Endothelial cell of umbilical vein (primary cell): ENCODE measurements at places on chromosomes 13 and 19. TPM values are rescaled to one million over a fixed set of nuclear protein-coding genes. Genes with fewer than 3 reads are reported as not detected.

GRCh38 chr13:80250213-80250810 lies 90.6 kb downstream of the SPRY2 start:
- DNase-seq: peak; percentile 36

IGSF23 gene
- 0.73 and 0.81 TPM in 2 replicates for polyA plus RNA-seq

DNA sequence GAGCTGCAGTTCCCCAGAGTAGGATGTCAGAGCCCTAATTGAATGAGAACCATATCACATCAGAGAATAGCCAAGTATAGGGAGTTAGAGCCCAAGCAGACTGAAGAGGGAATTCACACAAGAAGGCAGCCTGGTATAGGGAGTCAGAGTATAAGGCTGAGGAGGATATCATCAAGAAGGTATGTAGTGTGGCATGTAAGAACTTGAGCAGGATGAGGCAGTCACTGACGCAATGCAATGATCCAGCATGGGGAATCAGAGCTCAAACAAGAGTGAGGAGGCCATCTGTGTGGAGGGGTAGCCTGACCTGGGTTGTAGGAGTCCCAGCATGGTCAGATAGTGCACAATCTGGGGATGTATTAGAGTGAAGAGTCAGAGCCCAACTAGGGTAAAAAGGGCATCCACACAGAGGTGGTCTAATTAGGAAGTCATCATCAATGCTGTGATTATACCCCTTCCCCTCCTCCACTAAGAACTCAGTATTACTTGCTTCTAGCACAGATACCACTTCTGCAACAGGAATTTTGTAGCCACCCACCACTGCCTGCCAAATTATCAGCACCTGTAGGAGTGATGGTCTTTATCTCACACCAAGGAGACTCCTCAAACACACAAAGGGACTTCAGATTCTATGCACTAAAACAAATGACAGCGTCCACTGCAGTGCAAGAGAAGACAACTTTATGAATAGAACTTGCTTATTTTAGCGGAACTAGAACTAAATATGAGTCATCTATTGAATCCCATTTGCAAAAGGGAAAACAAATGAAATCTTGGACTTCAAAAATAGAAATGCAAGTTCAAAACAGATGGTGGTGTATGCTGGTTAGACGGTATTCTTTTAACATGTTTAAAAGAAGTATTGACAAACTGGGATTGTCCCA lies 107.2 kb downstream of the FNDC3A start:
- no peak for DNase-seq

ZNF841 gene
- polyA plus RNA-seq: 5.2 and 5.5 TPM in 2 replicates

ZNF302 gene
- 7.2 and 8.1 TPM in 2 replicates for polyA plus RNA-seq

C2CD4C gene
- 0.25 and 0.33 TPM in 2 replicates for polyA plus RNA-seq

DNA sequence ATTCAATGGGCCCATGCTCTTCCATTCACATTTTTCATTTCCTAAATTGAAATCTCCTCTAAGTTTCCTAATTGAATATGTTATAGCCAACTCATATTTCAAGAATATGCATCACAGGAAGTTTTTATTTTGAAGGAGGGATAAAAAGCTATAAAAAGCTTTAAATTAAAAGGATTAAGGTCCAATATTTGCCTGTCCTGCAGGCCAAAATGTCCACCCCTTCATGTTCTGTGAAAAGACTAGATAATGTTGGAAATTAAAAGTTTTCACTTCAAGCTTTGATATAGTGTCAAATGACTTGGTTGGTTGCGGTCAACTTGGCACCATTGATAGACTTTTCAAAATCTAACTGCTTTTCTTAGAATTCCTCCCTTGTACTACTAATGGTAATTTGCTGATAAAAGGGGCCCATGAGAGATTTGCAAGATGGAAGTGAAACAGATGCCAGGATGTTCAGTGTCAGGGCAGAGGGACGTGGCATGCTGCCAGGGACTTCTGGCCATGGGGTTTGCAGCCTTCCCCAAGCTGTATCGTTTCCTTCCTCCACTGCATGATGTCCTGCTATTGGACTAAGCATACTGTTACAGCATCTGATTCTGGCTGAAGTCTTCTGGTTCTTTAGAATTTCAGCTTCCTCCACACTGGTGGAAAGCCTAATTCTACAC lies 547.3 kb upstream of the MIR17HG start:
- DNase-seq: no peak

- DNase-seq: no peak
Measured at GRCh38 chr19:20669263-20669662, 7.9 kb upstream of the ZNF626 start.

DNA sequence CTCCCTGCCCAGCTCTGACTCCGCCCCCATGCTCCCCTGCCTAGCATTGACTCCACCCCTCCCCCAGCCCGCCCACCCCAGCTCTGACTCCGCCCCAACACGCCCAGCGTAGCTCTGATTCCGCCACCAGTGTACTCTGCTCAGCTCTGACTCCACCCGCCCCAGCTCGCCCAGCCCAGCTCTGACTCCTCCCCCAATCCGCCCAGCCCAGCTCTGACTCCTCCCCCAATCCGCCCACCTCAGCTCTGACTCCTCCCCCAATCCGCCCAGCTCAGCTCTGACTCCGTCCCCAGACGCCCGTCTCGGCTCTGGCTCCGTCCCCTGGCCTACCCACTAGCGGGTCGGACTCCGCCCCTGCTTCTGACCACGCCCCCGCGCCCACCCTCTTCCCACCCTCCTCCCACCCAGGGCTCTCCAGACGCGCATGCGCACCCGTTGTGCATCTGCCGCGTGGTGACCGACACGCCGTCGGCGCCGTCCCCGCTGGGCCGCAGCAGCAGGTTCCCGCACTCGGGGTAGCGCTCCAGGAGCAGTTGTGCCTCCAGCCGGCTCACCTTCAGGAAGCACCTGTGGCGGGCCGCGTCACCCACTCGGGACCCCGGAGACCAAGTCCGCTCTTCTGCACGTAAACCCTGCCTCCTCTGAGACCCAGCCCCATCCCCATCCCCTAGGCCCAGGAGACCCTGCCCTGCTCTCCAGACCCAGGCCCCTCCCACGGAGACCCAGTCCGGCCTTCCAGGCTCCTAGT lies 10.2 kb downstream of the STAP2 start:
- peak; percentile 82 for DNase-seq

- DNase-seq: no peak
Measured at GRCh38 chr13:83907196-83907989, 25.1 kb upstream of the SLITRK1 start.

- no peak for DNase-seq
Measured at GRCh38 chr13:99191900-99192399, 8.7 kb upstream of the UBAC2 start.

DNA sequence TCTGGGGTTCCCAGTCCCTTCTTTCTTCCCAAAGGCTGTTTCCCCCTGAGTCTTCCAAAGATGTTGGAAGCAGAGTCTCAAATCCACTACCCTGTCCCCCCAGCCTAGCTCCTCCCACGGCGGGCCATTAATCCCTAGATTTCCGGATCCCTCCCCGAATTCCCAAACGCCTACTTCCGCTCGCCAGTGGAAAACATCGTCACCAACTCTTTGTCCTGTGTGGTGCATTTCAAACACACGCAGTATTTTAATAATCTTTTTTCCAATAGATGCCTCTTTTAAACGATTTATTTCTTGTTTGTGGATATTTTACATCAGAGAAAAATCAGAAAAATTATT lies 610 bp downstream of the ZNF791 start:
- peak; percentile 74 for DNase-seq

DNA sequence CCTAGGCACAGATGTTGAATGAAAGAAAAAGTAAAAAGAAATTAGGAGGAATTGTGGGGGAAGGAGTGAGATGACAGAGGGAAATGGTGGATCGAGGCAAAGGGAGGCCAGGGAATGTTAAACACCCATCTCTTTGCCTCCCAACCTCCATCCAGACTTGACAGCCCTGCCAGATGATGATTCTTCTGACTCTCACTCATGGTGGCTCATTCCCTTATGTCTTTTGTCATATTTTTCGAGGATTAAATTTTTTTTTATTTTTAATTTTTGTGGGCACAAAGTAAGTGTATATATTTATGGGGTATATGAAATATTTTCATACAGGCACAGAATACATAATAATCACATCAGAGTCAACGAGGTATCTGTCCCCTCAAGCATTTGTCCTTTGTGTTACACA lies 42.8 kb downstream of the ADGRE1 start:
- no peak for DNase-seq

GRCh38 chr13:85379433-85379832 lies 419.8 kb downstream of the SLITRK6 start:
- DNase-seq: no peak

VAV1 gene
- not detected in 2 replicates for polyA plus RNA-seq

C13orf42 gene
- polyA plus RNA-seq: not detected in 2 replicates

DNA sequence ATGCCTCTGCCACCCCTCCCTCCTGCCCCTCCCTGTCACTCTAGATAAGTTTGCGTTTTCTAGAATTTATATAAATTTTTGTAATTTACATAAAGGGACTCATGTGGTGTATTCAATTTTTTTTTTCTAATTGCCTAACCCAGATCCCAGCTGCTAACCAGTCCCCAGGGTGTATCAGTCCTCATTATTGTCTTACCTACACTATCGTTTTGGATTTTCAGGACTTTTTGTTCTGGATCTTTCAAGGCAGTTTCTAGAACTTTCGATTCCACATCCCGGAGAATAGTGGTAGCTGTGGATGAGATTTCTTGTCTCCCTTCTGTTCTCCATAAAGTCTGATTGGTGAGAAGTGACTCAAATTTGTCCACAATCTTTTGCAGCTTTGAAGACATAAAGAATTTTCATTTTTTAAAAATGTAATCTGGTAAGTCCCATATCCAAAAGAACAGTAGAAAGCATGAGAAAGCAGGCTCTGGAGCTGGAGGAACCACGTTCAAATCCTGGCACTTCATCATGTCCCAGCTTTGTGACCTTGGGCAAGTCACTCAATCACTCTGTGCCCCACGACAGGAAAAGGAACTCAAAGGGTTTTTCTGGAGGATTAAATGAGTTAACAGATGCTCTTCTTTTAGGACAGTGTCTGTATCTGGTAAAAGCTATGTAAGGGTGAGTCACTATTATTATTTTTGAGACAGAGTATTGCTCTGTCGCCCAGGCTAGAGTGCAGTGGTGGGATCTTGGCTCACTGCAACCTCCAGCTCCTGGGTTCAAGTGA lies 19.7 kb downstream of the ADGRE3 start:
- no peak for DNase-seq

- peak; percentile 6 for DNase-seq
Measured at GRCh38 chr19:41882568-41883462, at the start of gene ARHGEF1. Gene ARHGEF1 (plus strand): TSS chr19:41883184. CDS start chr19:41888083, 4,899 bp downstream.

DNA sequence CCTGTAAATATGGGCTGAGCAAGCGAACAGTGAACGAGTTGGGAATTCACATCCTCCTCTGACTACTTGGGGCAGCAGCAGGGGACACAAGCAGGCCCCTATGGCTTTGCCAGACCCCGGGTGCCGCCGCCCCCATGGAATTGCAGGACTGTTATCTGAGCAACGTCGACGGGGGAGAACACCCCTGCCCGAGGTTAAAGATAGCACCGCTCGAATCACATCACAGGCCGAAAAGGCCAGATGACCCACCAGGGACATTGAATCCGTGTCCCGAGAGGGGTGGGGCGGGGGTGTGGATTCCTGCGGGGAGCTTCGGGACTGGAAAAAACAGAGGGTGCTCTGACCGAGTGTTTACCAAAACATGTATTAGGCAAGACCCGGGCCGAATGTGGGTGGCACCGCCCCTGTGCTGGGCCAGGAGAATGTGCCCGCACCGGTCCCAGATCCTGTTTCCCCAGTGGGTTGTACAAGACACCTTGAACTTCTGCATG lies 9.1 kb downstream of the FEM1A start:
- DNase-seq: no peak

NTF4 gene
- not detected in 2 replicates for polyA plus RNA-seq

- DNase-seq: no peak
Measured at GRCh38 chr19:29056535-29056934, 156.4 kb downstream of the UQCRFS1 start.

DNA sequence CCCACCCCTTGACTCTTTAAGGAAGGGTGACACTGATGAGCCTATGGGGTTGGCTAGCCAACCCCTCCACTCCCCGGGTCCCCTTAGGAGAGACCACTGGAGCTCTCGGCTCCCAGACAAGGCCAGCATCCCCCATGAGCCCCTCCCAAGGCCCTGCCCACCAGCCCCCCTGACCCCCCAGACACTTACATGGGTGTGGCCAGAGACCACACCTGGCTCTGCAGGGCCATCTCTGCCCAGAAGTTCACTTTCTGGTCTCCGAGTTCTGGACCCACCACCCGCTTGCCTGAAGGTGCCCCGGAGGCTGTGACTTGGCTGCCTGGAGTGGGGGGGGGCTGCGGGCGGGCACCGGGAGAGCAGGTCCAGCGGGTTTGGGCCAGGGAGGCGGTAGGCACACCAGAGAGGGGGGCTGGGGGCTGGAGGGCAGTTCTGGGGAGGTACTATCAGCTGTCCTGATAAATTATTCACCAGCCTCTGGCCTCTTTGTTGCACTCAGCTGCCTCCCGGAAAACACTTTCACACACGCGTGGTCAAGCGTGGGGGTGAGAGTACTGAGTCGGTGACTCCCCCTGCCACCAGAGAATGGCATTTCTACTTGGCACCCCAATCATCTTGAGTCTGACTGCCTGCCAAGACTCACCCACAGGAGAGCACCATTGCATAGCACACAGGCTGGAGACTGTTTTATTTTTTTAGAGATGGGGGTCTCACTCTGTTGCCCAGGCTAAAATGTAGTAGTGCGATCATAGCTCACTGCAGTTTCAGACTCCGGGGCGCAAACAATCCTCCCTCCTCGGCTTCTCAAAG lies at the start of gene PALM3:
Gene PALM3, minus strand, starts transcription at position 326 of the 807 bp plus-strand sequence. Its CDS starts 96 bp downstream, at position 230.
- DNase-seq: no peak

DNM2 gene
- polyA plus RNA-seq: 81.8 and 89.9 TPM in 2 replicates

GRCh38 chr13:97751477-97751876 lies 202.0 kb upstream of the IPO5 start:
- DNase-seq: no peak

- DNase-seq: peak; percentile 70
Measured at GRCh38 chr13:79749984-79750551, 269.1 kb downstream of the NDFIP2 start.

- no peak for DNase-seq
Measured at GRCh38 chr13:34000955-34001354, 183.0 kb downstream of the RFC3 start.

CLIP3 gene
- polyA plus RNA-seq: 4.7 and 7.0 TPM in 2 replicates

ZNF723 gene
- polyA plus RNA-seq: not detected in 2 replicates

DNA sequence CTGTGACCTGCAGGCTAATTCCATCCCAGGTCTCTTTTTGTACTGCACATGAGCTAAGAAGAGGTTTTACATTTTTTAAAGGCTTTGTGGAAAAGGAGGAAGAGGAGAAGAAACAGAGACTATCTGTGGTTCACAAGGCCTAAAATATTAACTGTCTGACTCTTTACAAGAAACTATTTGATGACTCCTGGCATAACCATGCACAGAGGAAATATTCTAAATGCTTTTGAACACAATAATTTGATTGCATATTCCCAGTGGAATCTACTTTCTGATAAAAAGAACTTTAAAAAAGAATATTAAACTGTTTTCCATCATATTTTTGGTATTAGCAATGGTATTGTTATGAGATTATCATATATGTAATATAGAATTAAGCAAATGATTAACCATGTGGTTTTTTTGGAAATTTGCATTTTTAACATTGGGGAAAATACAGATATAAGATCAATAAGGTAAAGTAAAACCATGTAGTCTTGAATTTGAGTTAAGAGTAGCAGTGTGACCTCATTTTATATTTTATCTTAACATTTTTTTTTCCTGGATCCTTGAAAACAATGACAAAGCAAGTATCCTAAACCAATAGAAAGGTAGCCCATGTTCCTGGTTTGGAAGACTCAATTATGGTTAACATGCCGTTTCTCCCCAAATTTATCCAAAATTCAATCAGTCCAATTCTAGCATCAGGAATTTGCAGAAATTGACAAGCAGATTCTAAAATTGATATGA lies 251.0 kb downstream of the UQCRFS1 start:
- DNase-seq: no peak

CYP4F11 gene
- not detected in 2 replicates for polyA plus RNA-seq

- DNase-seq: peak; percentile 95
Measured at GRCh38 chr19:34961775-34962686, 2.0 kb downstream of the ZNF792 start.

OR7G3 gene
- polyA plus RNA-seq: not detected in 2 replicates
